ENCODE measurements at places on chromosomes 16 and 17.

GRCh38 chr17:68011199-68011665 lies 15.0 kb upstream of the C17orf58 start:
- no peak for DNase-seq

DNA sequence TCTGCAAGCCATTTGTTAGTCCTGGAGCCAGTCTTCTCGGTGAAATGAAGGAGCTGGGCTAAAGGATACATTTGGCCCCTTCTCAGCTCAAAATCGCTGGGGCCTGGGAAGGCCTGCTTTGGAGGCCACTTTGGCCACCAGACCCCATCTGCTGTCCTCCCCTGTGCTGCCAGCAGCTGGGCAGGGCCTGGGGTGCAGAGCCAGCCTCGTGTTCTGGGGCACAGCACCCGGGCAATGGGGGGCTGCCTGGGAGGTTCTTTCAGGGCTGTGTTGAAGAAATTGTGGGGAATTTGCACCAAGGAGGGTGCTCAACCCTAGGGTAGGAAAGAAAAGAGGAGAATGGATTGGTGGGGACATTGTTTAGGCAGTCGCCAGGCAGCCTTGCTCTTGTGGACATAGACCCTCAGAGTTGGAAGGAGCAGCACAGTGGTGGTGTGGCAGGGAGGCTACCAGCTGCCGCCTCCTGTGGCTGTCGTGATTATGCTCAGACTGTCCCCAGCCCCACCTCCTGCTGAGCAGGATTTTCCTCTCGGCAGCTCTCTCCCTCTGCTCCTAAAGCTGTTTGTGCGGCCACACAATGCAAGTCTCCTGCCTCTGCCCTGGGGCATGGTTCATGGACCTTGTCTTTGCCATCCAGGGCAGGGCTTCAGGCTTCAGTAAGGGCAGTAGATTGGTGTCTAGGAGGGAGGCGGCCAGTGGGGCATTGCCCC lies 174.8 kb downstream of the NTN1 start:
- no peak for DNase-seq

GRCh38 chr17:41962111-41962510 lies 4.5 kb upstream of the CNP start:
- DNase-seq = no peak

DNA sequence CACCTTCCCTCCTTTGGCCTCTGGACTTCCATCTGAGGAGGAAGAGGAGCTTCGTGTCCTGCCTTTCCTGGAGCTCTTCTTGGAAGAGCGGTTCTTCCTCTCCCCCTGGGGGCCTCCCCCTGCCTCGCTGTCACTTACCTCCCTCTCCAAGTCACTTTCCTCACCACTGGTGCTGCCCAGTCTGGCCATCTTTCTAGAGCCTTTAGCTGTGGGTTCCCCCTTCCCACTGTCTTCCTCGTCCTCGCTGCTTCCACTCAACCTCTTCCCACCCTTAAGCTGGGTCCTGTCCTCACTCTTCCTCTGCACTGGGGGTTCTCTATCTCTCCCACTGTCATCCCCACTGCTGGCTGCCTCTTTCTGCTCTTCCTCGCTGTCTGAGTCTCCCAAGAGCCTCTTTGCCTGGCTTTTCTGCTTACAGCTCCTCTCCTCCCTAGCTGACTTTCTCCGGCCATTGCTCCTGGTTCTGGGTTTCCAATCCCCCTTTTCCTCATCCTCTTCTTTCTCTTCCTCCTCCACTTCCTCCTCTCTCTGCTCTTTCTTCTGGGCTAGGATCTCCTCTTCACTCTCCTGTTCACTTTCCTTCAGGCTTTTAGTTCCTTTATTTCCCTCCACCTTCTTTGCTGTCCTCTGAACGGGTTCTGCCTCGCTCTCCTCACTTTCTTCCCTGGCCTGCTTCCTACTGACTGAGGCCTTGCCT lies 1.4 kb downstream of the HIRIP3 start:
- no peak for DNase-seq

DNA sequence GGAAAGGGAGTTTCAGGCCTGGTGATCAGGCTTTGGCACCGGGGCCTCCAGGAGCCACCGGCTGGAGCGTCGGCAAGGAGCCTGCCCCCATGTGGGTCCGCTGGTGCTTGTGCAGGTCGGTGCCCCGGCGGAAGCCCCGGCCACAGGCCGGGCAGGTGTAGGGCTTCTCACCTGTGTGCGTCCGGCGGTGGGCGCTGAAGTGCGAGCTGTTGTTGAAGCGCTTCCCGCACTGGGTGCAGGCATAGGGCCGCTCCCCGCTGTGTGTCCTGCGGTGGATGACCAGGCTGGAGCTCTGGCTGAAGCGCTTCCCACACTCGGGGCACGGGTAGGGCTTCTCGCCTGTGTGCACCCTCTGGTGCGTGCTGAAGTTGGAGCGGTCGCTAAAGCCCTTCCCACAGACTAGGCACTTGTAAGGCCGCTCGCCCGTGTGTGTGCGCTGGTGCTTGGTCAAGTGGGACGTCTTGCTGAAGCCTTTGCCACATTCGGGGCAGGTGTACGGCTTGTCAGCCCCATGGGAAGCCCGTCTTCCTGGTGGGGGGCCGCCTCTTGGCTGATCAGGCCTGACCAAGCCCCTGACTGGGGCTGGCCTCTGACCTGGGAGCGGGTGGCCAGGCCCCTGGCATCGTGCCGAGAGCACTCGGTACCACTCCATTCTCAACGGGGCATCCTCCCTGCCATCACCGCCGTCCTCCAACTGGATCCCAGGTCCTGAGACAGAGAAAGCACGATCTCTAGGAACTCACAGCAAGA lies 14.4 kb downstream of the ZNF500 start:
- no peak for DNase-seq

- no peak for DNase-seq
Measured at GRCh38 chr16:30127993-30128392, 5.0 kb upstream of the MAPK3 start.

GRCh38 chr16:57637020-57637419 lies 8.6 kb downstream of the ADGRG1 start:
- DNase-seq = no peak

DNA sequence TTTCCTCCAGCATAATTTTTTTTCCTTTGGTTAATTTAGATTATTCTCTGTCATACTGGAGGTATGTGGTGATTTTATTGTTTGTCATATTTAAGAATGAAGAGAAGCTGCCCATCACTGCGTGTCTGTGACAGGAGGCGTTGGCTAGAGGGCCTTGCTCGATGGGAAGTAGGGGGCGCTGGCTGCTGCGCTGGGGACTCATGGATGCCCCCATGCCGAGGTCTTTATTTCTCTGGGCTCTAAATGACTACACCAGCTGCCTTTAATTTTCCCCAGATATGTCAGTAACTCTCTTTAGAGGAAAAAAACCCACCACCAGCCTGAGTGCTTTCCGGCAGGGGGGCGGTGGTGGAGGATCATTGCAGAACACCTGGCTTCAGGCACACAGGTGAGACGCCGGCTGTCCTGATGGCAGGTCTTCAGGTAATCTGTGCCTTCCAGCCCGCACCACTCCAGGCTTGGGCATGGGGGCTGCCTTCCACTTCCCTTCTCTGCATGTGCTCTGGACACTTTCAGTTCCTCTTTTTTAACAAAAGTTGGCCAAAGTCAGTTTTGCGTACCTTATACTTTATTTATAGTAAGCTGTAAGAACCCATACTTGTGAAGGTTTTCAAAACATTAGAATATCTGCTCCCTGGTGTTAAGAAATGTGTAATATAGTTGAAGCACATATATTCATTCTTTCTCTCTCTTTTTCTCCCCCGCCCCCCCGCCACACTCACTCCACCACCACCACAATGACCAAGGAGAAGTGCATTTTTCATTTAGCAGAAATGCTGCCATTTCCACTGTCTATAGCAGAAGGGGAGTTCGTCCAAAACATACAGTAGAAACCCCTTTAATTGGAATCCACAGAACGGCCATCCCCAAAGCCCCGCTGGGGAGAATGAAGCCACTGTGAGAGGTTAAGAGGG lies 192.7 kb downstream of the RPTOR start:
- DNase-seq = peak; percentile 62

- DNase-seq = no peak
Measured at GRCh38 chr17:80531400-80531799, 13.2 kb upstream of the RPTOR start.

Data from GM18507 (cell line).